Liver (tissue), 10 donors: ENCODE measurements at places on chromosomes 5 and 9.

DNA sequence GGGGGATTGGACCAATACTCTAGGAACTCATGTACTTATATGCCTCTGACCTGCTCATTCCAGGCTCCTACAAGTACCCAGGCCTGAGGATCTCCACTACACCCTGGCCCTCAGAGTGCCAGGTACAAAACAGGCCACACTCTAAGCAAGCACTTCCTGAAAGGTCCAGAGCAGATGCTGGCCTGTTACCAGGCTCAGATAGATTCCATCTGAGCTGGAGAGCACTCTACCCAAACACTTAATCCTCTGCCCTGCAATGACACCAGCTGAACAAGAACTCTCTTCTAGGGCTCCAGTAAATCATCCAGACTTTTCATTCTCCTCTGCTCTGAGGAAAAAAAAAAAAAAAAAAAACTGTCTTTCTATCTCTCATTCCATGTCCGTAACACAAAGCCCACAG, 2.9 kb downstream of the P4HA2 start:
- DNase-seq = no peak

- no peak for DNase-seq
Observed at GRCh38 chr5:172642926-172643871, 2.1 kb downstream of the NEURL1B start.

DNA sequence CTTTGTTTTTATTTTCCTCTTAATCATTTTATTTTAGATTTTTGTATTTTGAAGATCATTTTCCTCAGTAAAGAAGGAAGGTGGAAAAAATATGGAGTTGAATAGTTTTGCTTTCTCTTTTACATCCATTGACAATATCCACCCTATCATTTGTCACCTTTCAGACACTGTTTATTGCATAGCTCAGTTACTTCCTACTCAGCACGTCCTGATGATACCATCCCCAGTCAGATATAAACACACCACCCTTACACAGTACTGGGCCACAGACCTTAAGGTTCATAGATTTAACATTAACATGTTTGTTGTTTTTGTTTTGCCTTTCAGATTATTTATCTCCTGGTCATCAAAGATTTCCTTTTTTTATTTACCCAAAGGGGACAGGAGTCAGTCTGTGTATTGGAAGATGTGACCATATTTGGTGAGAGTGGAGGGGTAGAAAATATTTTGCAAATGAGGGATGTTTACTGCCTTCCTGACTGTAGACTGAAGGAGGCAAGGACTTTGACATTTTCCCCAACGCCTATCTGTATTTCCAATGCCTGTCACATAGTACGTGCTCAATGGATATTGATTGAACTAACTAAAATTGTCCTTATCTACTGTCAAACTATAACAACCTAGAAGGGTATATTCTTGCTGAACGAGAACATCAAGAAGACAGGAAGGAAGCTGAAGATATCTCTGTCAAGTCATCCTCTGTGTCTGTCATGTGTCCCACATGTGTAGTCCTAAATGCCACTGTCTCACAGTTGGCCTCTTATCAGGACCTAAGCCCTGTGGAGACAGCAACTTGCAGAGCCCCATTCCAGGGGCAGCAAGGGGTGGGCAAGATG, 15.6 kb downstream of the STX17 start:
- DNase-seq = no peak

DNA sequence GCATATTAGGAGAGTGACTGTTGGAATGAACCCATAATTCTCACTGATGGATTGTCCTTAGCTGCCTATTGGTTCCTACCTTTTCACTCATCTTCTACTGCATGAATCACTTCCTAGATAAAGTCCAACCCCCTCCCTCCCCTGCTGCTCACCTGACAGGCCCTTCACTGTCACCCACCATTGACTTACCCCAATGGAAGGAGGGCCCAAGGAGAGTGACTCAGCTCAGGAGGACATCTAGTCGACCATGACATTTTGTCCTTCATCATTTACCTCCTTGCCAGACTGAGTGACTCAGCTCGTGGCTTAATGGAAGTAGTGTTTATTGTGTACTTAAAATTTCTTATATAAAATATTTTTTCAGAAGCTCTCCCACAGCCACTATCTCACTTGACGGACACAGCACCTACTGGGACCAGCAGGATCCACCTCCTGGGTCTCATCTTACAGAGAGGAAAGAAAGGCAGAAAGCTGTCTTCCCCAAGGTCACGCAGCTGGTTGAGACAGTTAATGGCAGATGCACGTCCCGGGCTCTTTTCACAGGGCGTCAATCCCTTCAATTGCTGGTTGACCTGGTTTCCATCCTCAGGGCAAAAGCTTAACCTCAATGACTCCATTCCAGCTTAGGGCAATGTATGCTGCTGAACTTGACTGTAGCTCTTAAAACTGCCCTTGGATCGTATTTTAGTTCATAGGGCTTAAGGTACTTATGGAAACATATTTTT, 142.3 kb downstream of the MARCHF11 start:
- DNase-seq = no peak

- no peak for DNase-seq
Observed at GRCh38 chr9:14098486-14099180, 215.3 kb downstream of the NFIB start.

DNA sequence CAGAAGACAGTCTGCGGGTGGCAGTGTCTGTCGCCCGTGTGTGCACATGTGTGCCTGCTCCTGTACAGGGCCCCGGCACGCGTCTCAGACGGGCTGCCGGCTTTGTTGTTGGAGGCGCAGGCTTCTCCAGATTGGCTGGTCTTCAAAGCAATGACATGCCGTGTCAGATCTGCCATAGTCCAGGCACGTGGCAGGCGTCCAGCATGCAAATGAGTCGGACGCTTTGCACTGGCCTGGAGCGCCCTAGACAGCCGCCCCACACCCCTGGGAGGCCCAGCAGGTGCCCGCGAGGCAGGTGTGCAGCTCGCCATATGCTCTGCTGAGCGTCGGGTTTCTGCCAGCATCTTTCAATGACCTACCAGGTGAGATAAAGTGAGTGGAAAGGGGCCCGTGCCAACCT, 71.5 kb downstream of the GADD45G start:
- no peak for DNase-seq

DNA sequence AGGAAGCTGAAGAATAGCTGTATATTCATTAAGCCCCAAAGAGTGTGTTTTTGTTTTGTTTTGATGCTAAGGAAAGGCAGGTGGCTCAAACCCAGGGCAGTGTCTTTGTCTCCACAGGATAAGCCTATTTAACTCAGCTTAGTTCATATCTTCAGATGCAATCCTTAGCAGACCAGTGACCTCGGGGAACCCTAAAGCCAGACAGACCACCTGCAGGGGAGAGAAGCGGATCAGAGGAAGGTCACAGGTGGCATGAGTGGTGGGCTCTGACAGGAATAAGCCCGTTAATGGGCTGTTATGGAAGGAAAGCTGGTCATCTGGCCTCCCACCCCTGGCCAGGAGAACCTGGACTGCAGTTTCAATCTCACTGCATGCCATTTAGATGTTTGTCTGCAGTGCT, 30.8 kb downstream of the TAS2R1 start:
- no peak for DNase-seq

- DNase-seq = no peak
Observed at GRCh38 chr5:63043792-63044191, 465.2 kb downstream of the LRRC70 start.

DNA sequence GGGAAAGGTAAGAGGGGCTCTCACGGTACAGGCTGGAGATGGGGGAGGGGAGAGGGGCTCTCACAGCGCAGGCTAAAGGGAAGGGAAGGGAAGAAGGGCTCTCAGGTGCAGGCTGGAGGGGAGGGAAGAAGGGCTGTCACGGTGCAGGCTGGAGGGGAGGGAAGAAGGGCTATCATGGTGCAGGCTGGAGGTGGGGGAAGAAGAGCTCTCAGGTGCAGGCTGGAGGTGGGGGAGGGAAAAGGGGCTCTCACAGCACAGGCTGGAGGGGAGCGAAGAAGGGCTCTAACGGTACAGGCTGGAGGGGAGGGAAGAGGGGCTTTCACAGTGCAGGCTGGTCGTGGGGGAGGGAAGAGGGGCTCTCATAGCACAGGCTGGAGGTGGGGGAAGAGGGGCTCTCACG, 4.6 kb downstream of the SLC6A18 start:
- DNase-seq = no peak

GRCh38 chr5:67182301-67182790, 14.3 kb downstream of the CD180 start:
- no peak for DNase-seq

DNA sequence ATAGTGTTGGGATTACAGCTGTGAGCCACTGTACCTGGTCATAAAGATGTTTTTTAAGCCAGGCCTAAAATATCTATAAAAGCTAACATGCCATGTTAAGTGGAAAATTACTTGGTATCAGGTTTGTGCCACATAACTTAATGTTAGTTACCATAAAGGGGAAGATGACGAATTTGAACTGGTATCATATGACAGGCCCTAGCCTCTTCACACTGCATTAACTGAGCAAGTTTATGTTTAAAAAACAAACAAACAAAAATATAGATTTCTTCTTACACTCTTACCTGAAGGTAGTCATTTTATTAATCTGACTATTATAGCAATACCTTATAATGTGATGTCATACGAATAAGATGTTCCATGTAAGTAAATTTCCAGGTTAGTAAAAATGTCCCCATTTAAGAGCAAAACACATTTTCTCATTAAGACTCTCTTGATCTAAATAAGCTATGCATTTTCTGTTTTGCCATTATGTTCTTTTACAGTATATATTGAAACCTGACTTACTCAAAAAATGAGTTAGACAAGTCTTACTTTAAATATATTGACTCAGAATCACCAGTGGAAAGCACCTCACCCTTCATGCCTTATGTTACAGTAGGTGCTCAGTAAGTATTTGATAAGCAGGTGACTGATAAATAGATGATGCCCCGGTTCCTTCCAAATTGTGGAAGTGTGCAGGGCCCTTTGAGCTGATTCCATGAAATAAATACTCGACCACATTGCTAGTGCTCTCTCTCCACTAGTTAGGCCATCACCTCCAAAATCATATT, 125.4 kb downstream of the CDC42SE2 start:
- no peak for DNase-seq

DNA sequence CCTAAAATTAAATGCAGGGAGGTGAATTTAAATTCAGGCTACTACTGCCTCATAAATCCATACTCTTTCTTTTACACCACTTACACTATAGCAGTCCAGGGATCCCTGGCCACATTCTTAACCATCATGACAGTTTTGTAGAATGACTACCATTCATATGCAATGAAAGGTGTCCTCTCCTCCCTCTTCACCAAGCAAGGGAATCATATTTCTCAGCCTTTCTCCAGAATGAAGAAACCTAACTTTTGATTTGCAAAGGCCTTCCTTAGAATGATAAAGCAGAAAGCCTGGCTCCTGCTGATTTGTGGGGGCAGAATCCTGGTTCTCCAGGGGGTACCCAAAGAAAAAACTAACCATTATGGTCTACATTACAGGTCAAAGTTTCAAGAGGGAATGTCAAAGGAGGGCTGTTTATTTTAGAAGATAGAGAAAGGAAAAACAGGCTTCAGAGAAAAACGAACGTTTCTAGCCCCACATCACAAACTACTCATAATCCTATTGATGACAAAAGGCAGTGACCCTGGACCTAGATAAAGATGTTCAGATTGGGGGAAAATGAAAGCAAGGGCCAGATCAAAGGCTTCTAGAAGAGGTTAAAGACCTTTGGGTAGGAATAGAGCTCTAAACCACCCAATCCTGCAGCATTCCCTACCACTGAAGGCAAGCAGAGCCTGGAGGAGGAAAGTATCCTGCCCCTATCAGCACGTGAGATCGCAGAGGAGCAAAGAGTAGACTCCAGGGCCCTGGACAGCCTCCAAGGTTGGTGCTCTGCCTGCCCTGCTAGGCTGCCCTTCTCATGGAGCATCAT, 11.5 kb downstream of the WNT8A start:
- no peak for DNase-seq

GRCh38 chr5:37121027-37121426, 128.1 kb downstream of the CPLANE1 start:
- DNase-seq = no peak

DNA sequence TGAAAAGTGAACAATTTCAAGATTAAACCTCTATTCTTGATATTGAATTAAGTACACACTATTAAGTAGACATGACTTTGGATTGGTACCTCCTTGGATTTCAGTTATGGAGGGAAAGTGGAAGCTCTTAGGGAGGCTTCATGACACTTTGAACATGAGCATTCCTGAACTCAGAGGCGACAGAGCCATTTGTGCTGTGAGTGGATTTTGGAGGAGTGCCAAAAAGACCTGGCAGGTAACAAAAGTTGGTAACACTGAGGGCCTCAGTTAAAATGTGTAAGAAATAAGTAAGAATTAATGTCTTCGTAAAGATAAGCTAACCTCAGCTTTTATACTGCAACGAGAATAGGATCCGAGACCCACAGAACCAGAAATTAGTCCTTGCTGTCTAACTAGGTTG, 356.7 kb downstream of the ARRDC3 start:
- DNase-seq = no peak

DNA sequence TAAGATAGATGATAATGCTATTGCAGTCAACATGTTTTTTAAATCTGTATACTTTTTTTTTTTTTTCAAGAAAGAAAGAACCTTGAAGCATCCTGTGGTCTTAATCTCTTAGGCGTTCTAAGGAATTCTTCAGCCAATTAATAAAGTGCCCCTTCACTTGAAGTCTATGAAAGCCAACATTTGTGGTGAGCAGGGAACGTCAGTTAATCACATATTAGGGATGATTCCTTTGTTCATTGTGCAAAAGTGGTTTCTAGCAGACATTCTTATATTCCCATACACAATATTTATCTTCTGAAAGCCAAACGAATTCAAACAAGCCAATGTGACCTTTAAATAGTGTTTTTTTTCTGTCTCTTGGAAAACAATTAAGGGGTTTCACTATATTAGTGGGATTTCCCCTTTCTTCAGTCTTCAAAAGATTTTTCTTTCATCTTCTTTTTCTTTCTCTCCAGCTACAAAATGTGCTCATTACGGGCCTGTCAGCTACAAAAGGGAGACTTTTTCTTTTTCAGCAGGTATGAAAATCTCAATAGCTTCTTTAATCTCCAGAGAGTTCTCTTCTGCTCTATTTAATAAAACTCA, 40.1 kb downstream of the TMEM167A start:
- no peak for DNase-seq
